ENCODE measurements at places on chromosomes 4 and X.

GRCh38 chrX:154487518-154488290, 1.3 kb upstream of the UBL4A start:
- DNase-seq = no peak

DNA sequence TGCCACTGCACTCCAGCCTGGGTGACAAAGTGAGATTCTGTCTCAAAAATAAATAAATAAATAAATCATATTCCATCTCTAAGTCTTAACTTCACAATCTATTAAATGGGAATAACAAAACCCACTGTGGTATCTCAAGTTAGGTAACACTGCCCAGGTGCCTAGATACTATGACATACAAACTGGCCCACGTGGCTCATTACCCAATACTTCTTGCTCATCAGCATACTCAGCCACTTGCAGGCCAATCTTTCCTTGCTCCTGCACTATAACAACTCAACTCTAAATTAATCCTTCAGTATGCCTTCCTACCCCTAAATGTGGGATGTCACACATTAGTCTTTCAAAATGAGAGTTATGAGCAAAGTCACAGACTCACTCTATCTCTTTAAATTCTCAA, 230.1 kb downstream of the OPHN1 start:
- no peak for DNase-seq

DNA sequence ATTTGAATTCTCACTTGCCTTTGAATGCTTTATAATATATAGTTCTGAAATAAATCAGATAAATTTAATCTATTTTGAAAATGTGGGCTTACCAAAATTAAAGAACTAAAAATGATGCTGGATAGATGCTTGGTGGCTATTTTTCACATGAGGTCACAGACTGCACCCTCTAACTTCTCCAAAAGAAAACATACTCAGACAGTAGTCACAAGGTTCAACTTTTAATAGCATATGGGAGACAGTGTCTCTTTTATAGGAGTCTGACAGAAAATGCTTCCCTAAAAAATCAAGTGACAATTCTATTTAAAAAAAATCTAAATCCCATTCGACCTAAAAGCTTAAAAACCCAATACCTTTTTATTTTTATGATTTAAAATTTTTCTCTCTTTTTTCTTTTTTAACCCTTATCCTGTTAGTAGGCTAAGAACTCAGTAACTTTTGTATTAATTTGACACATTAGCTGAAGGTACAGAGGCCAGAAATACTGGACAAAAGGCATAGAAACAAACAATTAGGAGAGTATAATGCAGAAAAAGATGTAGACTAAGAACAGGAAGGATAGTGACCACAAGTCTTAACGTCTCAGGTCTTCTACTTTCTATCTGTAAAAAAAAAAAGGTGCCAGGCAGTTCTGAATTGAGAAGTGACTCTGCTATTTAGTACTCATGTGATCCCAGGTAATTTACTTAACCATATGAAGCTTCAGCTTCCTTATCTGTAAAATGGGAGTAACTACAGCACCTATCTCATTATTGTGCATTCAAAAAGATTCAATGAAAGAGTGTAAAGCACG, 7.6 kb downstream of the TIGD4 start:
- DNase-seq = no peak

DNA sequence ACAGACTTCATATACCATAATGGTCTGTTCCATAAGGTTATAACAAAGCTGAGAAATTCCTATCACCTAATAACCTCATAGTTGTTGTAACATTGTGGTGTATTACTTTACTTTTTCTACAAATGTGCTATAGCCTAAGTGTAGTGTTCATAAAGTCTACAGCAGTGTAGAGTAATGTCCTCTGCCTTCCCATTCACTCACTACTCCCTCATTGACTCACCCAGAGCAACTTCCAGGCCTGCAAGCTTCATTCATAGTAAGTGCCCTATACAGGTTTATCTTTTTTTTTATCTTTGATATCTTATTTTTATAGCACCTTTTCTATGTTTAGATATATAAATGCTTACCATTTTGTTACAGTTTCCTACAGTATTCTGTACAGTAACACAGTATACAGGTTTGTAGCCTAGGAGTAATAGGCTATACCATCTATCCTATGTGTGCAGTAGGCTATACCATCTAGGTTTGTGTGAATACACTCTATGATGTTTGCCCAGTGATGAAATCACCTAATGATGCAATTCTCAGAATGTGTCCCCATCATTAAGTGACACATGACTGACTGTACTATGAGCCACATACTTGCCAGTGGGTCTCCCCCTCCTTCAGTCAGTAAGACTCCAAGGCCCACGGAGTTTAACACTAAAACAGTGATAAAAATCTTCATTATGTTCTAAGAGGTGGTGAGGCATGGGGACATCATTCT, 299.9 kb downstream of the UNC5C start:
- DNase-seq = no peak

GRCh38 chr4:82084747-82085146, 289.0 kb downstream of the HNRNPD start:
- no peak for DNase-seq

DNA sequence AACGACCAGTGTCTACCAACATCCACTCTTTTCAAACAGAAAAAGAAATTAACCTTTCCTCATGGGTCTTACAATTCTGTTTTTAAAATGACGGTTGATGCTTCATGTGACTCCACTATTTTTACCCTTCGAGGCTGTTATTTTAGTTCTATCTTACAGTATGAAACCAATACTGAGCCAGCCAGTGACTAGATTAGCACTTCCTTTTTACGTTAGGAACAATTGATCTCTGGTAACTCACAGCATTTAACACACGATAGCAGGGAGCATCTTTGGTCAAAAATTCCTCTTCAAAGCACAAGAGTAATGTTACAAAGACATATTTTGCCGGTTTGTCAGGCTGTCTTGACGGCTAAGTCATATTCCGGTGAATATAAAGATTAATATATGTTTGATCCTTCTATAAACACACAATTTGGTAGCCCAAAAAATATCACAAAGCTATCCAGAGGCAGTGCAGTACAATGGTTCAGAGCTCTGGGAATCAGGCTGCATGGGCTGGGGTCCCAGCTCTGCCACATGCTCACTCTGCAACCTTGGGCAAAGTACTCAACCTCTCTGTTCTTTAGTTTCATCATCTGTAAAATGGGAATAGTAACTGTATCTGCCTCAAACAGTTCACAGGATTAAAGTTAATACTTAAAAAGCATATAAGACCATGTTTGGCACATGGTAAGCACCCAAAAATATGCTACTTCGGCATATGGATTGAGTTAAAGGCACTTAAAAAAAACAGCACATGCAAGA, 62.9 kb upstream of the TXK start:
- DNase-seq = no peak

DNA sequence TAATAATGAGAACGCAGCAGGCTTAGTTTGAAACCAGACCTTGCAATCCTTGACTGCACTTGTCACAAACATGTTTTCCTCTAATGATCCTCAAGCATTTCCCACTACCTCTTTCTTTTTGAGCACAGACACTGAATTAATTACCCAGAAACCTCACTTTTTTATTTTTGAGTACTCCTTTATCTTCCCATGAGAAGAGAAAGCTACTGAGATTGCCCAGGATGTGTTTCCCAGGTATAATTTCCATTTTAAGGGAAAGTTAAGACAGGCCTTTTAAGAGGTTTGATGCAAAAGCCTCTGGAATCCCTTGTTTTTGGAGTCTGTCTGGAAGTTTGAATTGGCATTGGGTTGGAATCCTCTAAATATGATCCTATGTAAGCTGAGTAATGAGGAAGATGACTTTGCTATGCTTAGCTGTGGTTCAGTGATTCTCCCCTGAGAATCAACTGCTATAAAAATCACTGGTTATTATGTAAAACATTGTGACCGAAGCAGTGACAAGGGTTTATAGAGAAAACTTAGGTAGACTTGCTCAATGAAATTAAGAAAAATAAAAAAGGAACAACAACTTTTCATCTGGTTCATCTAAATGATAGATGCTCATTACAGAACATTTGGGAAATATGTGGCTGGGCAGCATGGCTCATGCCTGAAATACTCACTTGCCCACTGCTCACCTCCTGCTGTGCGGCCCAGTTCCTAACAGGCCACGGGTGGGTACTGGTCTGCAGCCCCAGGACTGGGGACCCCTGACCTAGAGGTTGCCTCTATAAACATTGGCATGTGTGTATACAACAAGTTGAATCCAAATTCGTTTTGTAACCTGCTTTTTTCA, 10.8 kb upstream of the RHOH start:
- DNase-seq = no peak

DNA sequence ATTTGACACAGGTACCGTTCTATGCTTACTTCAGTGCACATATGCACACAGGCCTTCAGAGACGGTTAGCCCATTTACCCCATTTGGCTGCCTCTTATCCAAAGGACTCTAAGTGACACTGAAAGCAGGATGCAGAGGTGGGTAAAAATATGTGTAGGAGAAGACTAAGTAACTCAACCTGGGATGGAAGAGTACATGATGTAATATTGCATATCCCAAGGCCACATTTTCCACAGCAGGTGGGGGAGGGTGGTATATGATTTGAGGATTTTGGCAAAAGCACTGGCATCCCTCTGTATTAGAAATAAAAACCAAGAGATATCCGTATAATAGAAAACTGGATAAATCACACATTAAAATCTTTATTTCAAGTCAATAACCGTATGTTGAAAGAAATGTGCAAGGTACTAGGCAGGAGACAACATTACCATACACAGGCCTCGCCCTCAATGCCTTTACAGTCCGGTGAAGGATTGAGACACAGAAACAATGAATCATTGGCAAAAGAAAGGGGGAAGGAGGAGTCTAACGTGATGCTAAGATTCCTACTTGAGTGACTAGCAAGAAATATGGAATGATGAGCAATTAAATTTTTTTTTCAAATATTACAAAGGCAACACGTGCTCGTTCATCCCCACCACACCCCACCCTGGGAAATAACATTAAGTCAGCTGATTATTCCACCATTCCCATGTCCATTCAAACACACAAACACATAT, 161.0 kb upstream of the RASGEF1B start:
- no peak for DNase-seq

DNA sequence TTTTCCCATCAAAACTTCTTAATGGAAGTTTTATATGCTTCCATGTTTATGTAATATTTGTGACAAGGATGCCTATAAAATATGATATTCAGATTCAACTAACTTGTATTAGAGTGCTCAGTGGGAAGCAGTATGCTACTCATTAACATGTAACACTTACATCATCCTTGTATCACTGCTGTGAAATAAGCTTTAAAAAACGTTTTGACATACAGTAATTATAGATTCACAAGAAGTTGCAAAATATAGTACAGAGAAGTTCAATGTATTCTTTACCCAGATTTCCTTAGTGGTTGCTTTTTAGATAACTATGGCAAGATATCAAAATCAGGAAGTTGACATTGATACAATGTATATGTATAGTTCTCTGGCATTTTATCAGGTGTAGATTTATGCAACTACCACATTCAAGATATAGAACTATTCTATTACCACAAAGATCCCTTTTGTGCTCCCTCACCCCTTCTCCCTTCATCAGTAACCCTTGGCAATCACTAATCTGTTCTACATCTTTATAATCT, 56.3 kb downstream of the DTHD1 start:
- DNase-seq = no peak

GRCh38 chrX:27439771-27440170, 23.4 kb downstream of the PPP4R3C start:
- DNase-seq = no peak

- no peak for DNase-seq
Observed at GRCh38 chr4:2251795-2252529, 9.9 kb downstream of the MXD4 start.

- DNase-seq = no peak
Observed at GRCh38 chr4:36549992-36550391, 268.6 kb downstream of the DTHD1 start.

GRCh38 chrX:154082396-154083125, 15.0 kb downstream of the MECP2 start:
- no peak for DNase-seq

GRCh38 chr4:86895692-86896488, 3.7 kb upstream of the C4orf36 start:
- peak; percentile 62 for DNase-seq

- no peak for DNase-seq
Observed at GRCh38 chrX:46882266-46882665, 30.0 kb upstream of the JADE3 start.

DNA sequence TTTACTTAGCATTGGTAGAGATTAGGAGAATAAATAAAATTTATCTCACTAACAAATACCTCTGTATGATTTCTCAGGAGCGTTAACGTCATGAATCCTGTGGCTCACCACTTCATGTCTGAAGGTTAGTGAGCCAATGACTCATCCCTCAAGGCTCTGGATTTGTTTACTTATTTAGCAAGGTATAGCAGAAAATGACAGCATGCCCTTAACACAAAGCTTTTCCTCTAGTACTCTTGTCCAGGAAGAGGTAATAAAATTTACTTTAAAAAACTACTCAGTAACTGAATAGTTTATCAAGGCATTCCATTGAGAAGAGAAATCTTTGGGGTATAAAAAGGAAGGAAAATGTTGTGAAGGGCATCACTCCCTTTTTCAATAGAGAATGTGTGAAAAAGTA, 823.8 kb downstream of the CCSER1 start:
- peak; percentile 11 for DNase-seq

GRCh38 chr4:113678641-113679040, 82.9 kb downstream of the CAMK2D start:
- DNase-seq = no peak

DNA sequence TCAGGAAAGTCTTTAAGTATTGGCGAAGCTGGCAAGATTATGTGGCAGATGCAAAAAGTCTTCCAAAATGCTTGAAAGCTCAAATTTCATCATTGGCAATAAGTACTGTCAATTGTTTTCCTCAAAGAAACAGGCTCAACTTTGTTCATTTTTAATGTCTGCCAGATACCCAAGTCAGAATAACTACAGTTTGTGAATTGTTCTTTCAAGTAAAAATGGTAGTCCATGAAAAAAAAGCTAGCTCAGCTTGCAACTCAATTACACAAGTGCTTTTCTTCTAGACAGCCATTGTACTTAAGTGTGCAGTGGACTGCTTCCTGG, 70.5 kb downstream of the AFF1 start:
- DNase-seq = no peak

DNA sequence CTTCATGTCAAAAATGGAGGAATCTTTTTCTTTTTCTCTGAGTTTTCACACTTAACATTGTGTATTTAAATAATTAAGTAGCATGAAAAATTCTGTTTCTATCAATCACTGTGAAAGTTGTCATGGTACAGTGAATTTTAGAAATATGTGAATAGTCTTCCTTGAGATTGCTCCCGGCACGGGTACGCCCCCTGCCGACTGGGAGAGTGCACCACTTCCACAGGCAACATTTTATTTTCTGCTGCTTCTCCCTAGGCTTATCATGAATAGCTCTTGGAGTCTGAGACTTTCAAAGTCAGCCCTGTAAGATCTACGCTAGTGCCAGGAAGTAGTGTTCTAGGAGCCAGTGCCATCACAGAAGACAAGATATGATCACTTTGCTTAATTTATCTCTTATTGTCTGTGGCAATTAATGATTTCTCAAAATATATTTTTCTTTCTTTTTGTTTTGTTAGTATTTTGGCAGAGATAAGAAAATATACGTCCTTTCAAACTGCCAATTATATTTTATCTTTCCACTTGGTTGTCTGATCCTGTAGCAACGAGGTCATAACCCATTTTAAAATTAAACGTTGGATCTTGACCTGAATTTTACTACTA, 763.8 kb upstream of the AADAT start:
- no peak for DNase-seq

- DNase-seq = no peak
Observed at GRCh38 chr4:102757681-102758080, 3.1 kb downstream of the MANBA start.

All from SHP77 (cell line).